ENCODE measurements at places on chromosomes 4 and X.

GRCh38 chr4:113106108-113106507 is 56.7 kb downstream of the ANK2 start:
- no peak for DNase-seq

DNA sequence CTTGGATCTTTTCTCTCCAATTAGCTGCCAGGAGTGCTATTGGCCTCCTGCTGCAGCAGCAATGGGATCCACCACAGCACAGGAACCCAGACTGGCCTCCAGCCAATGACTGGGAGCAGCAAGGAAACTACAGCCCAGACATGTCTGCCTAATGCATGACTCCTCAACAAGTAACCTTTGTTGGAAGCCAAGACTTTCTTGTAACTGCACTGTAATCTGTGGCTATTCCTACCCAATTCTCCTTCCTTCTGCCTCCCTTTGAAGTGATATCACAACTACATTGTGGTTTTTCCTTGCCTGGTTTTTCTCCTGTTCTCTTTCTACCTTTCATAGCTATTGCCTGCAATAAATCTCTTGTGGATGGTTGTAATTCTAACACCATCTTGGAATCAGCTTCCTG is 39.8 kb downstream of the SNCA start:
- DNase-seq, result no peak

DNA sequence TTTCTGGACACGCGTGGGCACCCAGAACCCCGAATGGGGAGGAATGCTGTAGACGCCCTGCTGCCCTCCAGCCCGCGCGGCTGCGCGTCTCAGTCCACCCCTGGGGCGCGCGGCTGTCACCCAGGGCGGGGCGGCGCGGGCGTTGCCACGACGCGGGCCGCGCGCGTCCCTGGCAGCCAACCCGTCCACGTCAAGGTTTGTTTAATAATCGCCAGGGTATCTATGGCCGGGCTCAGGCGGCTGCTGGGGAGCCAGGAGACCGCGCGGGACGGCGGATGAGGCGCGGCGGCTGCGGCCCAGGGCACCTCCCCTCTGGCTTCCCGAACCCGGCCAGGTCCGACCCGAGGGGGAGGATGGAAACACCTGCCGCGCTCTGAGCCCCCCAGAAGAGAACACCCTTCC is at the start of gene SPATA18:
SPATA18 (plus strand) TSS at position 92 of the 402 bp plus-strand sequence. CDS start 401 bp downstream, outside the sequence.
- DNase-seq, result peak; percentile 6

GRCh38 chrX:44997282-44997812 is 124.4 kb downstream of the KDM6A start:
- no peak for DNase-seq

- no peak for DNase-seq
These were observed 181.0 kb downstream of the SPANXN3 start for GRCh38 chrX:143336261-143336660.

- DNase-seq, result no peak
These were observed 14.1 kb downstream of the XIAP start for GRCh38 chrX:123873956-123874355.

GRCh38 chr4:26803211-26803861 is 57.3 kb upstream of the STIM2 start:
- DNase-seq, result no peak

- no peak for DNase-seq
These were observed 28.7 kb upstream of the BMP2K start for GRCh38 chr4:78747475-78747922.

GRCh38 chrX:75154871-75155270 is 1.2 kb downstream of the ABCB7 start:
- no peak for DNase-seq

DNA sequence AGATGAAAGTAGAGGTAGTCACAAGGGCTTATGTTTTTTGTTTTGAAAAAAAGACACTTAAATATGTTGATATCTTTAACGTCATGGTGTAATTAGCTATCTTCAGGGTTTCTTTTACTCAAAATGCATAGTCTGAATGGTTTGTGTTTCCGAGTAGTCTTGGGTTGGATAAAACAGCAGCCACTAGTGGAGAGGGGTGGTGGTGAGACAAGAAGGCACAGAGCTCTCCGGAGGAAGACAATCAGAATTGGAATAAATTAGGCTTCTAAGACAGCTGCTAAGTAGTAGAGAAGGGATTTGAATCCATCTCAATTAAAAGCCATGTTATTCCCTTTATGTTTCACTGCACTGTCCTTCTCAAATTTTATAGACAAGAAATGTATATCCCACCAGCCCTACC is 240.4 kb upstream of the VEGFC start:
- no peak for DNase-seq

GRCh38 chrX:43083016-43083415 is 305.1 kb upstream of the PPP1R2C start:
- no peak for DNase-seq

GRCh38 chrX:120402369-120402768 is 40.5 kb downstream of the ATP1B4 start:
- no peak for DNase-seq

- DNase-seq, result no peak
These were observed 79.4 kb upstream of the SMIM10 start for GRCh38 chrX:134911348-134911747.

DNA sequence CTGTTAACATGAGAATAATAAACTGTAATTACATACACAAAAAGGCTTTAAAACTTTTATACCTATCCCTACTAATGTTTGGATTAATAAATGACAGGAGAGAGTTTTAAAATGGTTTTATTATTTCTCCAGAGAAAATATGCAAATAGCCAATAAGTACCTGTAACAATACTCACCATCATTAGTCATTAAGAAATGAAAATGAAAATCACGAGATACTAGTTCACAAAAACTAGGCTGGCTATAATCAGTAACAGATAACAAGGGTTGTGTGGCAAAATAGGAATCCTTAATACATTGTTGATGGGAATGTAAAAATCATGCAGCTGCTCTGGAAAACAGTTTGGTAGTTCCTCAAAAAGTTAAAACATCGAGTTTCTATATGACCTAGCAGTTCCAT is 25.2 kb upstream of the AP1AR start:
- DNase-seq, result no peak

GRCh38 chr4:56630876-56631666 is 50.0 kb downstream of the HOPX start:
- DNase-seq, result no peak

GRCh38 chrX:85114776-85115175 is 111.1 kb downstream of the APOOL start:
- no peak for DNase-seq

DNA sequence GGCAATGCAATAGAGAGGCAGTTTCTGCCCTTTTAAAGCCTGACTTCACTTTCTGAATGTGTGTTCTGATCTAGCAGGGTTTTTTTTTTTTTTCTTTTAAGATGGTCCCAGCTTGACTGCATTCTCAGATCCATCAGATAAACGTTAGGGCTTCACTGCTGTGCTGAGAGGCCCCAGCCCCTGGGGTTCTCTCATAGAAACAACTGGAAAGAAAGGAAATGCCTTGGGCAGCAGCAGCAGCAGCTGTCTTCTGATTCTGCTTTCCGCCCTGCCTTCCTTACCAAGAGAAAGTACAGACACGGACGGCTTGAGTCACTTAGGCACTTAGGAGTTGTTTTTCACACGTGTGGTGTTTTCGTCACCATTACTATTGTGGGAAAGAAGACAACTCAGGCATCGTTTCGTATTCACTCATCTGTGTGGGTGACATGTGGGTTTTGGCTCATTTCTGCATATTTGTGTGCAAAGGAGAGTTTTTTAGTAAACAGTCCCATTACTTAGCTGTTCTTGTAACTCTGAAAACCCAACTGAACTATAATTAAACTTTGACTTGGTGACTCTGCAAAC is 172.0 kb downstream of the PTTG2 start:
- no peak for DNase-seq

DNA sequence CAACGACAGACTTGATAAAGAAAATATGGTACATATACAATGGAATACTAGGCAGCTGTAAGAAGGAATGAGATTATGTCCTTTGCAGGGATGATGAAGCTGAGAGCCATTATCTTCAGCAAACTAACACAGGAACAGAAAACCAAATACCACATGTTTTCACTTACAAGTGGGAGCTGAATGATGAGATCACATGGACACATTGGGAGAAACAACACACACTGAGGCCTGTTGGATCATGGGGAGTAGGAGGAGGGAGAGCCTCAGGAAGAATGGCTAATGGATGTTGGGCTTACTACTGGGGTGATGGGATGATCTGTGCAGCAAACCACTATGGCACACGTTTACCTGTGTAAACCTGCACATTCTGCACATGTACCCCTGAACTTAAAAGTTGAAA is 209.7 kb downstream of the SPRY1 start:
- no peak for DNase-seq

- no peak for DNase-seq
These were observed 82.7 kb downstream of the MXRA5 start for GRCh38 chrX:3263681-3264126.

- DNase-seq, result no peak
These were observed 24.7 kb downstream of the KCNE5 start for GRCh38 chrX:109600237-109600651.

- DNase-seq, result no peak
These were observed 386.6 kb downstream of the CENPC start for GRCh38 chr4:67158666-67159065.

DNA sequence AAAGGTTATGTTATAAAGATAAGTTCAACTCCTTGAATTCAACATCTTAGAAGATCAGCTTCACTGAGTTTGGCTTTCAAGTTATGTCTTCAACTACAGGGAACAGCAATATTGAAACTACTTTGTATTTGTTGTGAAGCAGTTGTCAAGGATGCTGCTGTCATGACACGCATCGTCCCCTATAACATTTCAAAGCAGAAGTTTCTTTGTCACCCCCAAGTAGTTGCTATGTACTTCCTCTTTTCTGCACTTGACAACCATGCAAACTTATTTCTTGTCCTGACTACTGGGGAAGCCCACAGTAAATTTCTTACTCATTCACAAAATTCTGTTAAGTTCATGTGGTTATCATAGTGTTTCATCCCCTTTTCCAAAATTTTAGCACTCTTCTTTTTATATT is 14.3 kb downstream of the ANTXR2 start:
- no peak for DNase-seq

- DNase-seq, result no peak
These were observed 648.3 kb downstream of the SPRY1 start for GRCh38 chr4:124044867-124045266.

- DNase-seq, result no peak
These were observed 67.7 kb downstream of the SLC4A4 start for GRCh38 chr4:71406459-71406963.

GRCh38 chr4:147567276-147567675 is 49.9 kb upstream of the TMEM184C start:
- DNase-seq, result no peak

DNA sequence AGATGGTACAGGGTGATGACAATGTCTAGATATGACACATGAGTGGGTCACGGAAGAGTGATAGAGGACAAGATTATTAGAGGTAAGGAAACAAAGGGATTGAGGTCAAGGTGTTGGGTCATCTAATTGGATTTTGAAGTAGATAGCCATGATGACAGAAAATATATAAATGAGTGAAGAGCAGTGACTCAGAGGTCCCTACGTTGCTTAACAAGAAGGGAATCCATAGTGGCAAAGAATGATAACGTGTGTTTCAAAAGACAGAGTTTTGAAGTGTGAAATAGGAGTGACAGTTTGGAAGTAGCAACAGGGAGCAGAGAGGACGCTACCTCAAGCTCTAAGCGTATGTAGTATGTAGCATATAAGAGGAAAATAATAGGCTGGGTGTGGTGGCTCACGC is 22.2 kb upstream of the CAMK2D start:
- no peak for DNase-seq

GRCh38 chr4:90181644-90182043 is 54.5 kb downstream of the CCSER1 start:
- DNase-seq, result no peak

DNA sequence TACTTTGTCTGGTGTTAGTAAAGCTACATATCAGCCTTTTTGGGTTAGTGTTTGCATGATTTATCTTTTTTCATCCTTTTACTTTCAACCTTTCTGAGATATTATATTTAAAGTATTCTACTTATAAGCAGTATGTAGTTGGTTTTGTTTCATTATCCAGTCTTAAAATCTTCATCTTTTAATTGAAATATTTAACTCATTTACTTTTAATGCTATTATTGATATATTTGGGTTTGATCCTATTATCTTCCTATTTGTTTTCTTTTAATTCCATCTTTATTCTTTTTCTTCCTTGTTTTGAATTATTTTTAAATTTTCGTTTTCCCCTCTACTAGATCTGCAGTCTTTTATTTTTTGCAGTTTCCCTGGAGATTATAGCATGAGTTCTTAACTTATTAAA is 44.0 kb downstream of the CLDN22 start:
- DNase-seq, result no peak

DNA sequence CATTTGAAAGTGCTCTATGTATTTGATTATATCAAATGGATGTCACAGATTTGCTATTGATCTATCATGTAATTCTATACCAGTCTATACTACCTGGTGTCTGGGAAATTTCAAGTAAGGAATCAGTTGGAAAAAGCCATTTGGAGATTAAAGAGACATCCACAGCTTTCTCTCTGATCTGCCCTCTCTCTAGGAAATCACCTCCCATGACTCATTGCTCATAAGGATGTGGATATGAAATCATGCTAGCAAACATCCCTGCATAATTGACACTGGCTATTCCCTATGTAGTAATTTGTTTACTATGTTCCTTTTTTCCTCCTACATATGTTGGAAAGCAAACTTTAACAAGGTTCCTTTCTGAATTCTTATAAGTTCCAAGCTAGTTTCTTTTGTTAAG is 94.3 kb downstream of the TEX13A start:
- no peak for DNase-seq

GRCh38 chrX:39853417-39854030 is 244.2 kb downstream of the BCOR start:
- no peak for DNase-seq

DNA sequence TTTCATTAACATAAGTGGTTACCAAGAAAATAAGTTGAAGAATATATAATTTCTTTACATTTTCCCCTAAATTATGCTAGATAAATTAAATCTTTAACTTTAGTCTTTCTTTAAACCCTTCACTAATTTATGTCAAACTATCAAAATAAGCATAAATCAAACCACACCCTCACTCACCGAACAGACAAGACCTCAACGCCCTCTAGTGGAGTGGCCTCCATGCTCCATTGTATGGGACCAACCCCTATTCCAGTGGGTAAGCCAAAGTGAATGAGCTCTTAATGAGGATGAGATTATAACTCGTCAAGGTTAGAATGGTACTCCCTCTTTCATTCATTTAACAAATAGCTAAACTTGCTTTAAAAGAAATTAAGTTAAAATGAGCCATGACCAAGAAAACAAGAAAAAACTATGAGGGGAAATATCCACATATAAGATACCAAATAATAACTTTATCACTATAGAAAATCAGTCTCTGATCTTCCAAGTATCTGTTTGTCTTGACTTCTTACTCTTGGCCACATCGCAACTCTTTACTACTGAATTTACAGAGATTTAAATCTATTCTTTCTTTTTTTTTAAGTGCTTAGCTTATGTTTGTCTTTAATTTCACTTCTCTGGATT is 15.6 kb upstream of the BBS12 start:
- peak; percentile 69 for DNase-seq

GRCh38 chrX:46180258-46180687 is 364.9 kb downstream of the ZNF674 start:
- DNase-seq, result peak; percentile 12

- DNase-seq, result no peak
These were observed 6.9 kb downstream of the PJA1 start for GRCh38 chrX:69158166-69158980.

All from HTR-8/SVneo (cell line).